AG04450 (cell line): ENCODE measurements at places on chromosomes 13 and 19. TPM values are rescaled to one million over a fixed set of nuclear protein-coding genes. Genes with fewer than 3 reads are reported as not detected.

The F10 gene
- polyA plus RNA-seq, result 17.7 and 21.5 TPM in 2 replicates

The KANK3 gene
- 0.07 TPM in 1 of 2 replicates, not detected in the other for polyA plus RNA-seq

DNA sequence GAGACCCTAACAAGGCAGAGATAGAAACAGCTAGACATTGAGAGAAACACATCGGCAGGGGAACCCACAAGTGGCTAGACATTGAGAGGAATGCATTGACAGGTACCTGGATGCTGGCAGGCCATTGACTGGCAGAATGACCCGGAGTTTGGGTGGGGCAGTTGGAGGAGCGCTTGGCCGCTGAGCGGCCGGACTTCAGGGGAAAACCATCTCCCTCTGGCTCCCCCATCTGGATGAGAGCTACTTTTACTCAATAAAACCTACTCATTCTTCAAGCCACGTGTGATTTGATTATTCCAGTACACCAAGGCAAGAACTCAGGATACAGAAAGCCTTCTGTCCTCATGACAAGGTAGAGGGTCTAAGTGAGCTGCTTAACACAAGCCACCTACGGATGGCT lies 473.4 kb downstream of the SLITRK5 start:
- DNase-seq, result no peak

GRCh38 chr19:10681658-10682057 lies 19.6 kb upstream of the QTRT1 start:
- DNase-seq, result no peak

- DNase-seq, result no peak
These were observed 23.5 kb downstream of the NKPD1 start for GRCh38 chr19:45137179-45137761.

DNA sequence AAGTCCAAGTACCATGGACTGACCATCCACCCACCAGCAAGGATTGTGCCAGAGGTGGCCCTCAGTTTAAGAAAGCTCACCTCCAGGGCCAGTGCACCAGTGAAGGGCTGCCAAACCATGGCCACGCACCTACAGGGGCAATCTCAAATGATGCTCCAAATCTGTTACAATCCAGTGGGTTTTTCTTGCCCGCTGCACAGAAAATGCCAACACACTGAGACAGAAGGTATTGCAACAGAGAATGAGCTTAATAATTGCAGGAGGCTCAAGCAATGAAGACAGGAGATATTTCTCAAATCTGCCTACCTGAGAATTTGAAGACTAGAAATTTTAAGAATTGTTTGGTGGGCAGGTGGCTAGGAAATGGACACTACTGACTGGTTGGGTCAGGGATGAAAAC lies 22.0 kb downstream of the CEACAM7 start:
- no peak for DNase-seq

DNA sequence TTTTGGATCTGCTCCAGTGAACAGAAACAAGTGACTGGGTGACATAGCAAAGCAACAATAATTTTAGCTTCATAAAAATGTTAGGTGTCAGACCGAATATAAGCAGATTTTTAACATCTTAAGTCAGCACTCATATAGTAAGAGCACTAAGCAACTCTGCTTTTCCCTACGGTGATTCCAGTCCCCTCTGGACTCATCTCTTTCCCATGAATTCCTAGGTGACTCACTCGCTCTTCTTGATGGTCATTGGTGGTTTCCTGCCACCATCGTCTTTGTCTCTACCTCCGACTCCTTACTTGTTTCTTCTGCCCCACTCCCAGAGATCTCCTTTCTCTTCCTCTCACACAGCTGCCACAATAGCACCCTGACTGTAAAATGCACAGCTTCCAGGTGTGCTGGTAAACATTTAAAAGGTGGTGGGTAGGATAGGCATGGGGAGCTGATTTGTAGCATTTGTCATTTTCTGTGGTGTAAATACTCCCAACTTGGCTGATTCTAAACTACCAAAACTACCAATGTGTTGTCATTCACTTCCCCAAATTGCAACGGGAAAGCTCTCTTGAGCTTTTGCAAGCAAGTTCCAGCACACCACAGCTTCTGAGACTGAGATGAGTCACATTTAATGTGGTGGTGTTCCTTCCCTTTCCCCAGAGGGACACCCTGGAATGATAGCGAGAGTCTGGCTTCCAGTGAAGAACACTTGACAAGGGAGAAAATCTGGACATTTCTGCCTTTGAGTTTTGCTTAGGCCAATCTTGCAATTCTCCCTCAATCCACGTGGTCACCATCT lies 42.8 kb upstream of the CLDN10 start:
- no peak for DNase-seq
